ENCODE measurements at places on chromosomes 11 and 22. TPM values are rescaled to one million over a fixed set of nuclear protein-coding genes. Genes with fewer than 3 reads are reported as not detected.

CPT1B gene
- 2.2 TPM for total RNA-seq

F2 gene
- total RNA-seq = 0.11 TPM

SUSD2 gene
- 0.16 TPM for total RNA-seq

NNMT gene
- total RNA-seq = 97.5 TPM

UPK3A gene
- not detected for total RNA-seq

TOMM22 gene
- 109 TPM for total RNA-seq

LDHA gene
- total RNA-seq = 1,231 TPM

MAPK8IP2 gene
- total RNA-seq = 0.72 TPM

XRCC6 gene
- total RNA-seq = 273 TPM

GVQW3 gene
- total RNA-seq = 0.38 TPM

PTPRCAP gene
- total RNA-seq = 1.4 TPM

MIOX gene
- total RNA-seq = not detected

CDCA5 gene
- total RNA-seq = 25.9 TPM

NPTXR gene
- not detected for total RNA-seq

C1QTNF5 gene
- total RNA-seq = 0.55 TPM

XKR3 gene
- total RNA-seq = not detected

CSNK2A3 gene
- 0.47 TPM for total RNA-seq

LINC01488 gene
- total RNA-seq = not detected

CHRM1 gene
- not detected for total RNA-seq

TYR gene
- total RNA-seq = not detected

UBQLN3 gene
- not detected for total RNA-seq

SERHL2 gene
- 1.4 TPM for total RNA-seq

BTG4 gene
- total RNA-seq = not detected

SMTNL1 gene
- total RNA-seq = not detected

FUT4 gene
- total RNA-seq = 3.2 TPM

CLTCL1 gene
- total RNA-seq = 10.4 TPM

TEX54 gene
- total RNA-seq = not detected

CTSW gene
- total RNA-seq = not detected

Data from hair follicular keratinocyte (primary cell).